Femur (tissue), 1 donor: ENCODE measurements at places on chromosomes 12 and 14.

GRCh38 chr12:108884116-108885012, 4.5 kb downstream of the DAO start:
- DNase-seq = peak; percentile 29

DNA sequence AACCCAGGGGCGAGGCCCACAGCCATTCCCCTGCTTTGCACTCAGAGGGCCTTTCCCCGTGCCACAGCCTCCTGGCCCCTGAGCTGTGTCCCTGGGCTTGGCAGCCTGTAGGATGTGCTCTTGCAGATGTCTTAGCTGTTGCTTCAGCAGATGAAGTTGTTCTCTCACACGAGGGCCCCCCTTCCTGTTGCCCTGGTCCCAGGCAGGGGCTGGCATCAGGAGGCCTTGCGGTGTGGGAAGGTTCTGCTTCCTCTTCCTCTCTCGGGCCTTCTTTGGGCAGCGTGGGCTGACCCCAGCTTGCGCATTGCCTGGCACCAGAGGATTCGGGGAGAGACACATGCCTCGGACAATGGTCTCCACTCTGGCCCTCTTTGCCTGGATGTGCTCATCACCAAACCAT, 12.7 kb downstream of the PROX2 start:
- no peak for DNase-seq

DNA sequence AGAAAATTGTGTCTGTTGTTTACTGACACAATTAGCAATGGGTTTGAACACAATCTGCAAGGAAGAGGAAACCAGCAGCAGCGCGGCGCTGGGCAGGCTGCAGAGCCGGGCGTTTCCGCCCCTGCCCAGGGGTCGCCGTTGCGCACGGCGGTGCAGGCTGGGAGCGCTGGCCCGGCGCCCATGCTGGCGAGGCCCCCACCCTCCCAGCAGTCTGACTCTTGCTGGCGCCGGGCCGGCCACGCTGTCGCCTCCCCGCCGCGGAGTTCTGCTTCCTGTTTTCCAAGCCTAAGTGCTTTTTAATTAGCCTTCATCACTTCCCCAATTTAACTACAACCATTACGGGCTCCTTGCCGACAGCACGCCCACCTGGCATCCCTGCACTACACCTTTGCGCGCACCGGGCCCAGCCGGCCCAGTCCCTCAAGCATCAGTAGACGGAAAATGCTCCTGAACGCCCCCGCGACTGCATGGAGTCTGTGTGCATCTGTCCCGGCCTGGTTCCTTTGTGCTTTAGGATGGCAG, 212.1 kb downstream of the GXYLT1 start:
- DNase-seq = peak; percentile 77

- DNase-seq = no peak
These were observed 248.2 kb downstream of the DPF3 start for GRCh38 chr14:72645706-72646105.

- no peak for DNase-seq
These were observed 55.5 kb downstream of the FAM222A start for GRCh38 chr12:109768901-109769670.

- no peak for DNase-seq
These were observed 14.3 kb downstream of the COCH start for GRCh38 chr14:30888480-30889243.

DNA sequence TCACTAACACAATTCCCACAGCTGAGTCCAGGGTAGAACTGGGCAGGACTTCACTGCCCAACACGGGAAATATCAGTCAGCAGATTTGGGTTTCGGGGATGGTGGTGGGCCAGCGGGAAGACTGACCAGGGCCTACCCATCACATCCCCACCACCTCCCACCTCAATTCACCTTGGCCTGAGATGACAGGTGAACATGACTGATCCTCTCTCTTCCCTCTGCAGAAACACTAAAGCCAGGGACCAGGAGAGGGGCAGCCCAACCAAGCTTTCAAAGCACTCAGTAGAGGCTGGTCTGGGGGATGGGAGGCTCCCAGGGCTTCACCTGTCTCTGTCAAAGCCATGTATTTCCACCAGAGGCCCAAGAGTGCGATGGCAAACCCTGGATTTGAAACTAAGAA, 2.3 kb downstream of the SERPINA5 start:
- no peak for DNase-seq

GRCh38 chr12:114209861-114210260, 196.1 kb downstream of the TBX5 start:
- peak; percentile 24 for DNase-seq

GRCh38 chr14:104477666-104478380, 101.7 kb upstream of the C14orf180 start:
- DNase-seq = no peak

- no peak for DNase-seq
These were observed 975.6 kb downstream of the GALC start for GRCh38 chr14:87017335-87017734.

GRCh38 chr12:94596596-94596995, 53.8 kb downstream of the TMCC3 start:
- peak; percentile 44 for DNase-seq

- DNase-seq = no peak
These were observed 112.2 kb downstream of the DYRK2 start for GRCh38 chr12:67760586-67761275.

DNA sequence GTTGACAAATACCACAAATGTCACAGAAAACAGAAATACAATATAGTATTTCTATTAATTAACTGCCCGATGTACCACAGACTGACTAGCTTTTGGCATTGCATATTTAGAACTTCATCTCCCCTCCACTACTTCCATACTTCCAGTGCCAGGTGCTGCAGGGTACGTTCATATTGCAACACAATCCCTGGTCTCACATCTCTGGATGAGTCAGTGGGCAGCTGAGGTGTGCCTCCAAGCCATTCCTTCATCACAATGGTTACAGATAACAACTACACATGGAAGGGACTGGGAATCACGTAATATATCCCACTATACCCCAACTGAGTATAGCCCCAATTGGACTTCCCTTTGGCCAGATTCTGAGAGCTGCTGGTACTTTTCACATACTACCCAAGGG, 31.1 kb downstream of the CCDC198 start:
- DNase-seq = no peak

GRCh38 chr12:129312048-129312447, 458.8 kb downstream of the GLT1D1 start:
- DNase-seq = no peak

DNA sequence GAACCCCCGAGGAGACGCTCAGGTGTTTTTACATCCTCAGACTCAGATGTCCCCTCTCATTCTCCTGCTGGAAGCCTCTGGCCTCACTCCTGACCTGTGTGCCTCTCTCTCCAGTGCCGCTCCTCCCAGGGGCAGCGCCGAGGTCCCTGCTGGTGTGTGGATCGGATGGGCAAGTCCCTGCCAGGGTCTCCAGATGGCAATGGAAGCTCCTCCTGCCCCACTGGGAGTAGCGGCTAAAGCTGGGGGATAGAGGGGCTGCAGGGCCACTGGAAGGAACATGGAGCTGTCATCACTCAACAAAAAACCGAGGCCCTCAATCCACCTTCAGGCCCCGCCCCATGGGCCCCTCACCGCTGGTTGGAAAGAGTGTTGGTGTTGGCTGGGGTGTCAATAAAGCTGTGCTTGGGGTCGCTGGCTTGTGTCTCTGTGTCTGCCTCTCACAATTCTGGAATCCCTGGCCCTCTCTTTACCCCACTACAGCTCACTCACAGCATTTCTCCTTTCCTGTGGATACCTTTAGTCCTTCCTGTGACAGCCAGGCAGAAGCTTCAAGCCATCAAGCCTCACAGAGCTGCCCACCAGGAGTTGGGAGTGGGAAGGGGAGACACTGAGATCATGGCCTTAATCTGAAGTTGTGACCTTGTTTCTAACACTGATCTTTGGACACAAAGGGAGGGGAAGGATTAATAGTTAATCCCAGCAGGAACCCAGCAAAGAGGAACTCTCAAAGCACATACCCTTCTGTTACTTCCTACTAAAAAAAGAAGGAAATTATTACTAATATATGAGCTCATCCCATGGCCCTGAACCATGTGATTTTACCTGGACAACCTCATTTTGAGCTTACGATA, 1.1 kb upstream of the SOAT2 start:
- no peak for DNase-seq

GRCh38 chr12:57008178-57008577, 1.8 kb upstream of the ZBTB39 start:
- DNase-seq = no peak

- no peak for DNase-seq
These were observed 16.6 kb upstream of the PLEK2 start for GRCh38 chr14:67428501-67429031.

- DNase-seq = no peak
These were observed 9.2 kb downstream of the MED21 start for GRCh38 chr12:27031531-27031930.

GRCh38 chr12:23133471-23133870, 508.5 kb downstream of the ETNK1 start:
- DNase-seq = no peak

DNA sequence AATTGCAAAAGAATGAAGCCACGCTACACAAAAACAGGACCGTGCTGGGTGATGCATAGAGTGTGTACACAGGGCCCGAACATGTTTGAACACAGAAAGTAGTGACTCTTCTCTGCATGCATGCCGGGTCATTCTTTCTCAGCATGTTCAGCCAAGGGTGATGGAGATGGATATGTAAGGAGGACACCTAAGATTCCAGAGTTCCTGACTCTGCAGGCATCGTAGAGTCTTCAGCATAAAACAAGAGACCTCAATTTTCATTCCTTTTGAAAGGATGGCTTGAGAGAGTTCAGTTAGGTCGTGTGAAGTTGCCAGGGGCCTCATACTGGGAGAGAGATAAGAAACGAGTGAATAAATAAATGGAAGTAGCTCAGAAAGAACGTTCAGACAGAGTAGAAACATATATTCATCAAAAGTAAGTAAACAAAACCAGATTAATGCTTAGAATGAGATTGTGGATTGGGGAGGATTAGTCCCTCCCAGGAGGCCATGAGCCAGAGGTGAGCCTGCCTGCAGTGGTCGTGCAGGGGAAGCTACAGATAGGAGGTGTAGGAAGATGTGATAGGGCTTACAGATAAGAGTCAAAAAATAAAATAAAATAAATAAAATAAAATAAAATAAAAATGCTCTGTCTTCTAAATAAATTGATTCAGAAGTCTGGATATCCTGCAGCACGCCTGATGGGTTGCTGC, 27.6 kb upstream of the SEL1L start:
- no peak for DNase-seq

DNA sequence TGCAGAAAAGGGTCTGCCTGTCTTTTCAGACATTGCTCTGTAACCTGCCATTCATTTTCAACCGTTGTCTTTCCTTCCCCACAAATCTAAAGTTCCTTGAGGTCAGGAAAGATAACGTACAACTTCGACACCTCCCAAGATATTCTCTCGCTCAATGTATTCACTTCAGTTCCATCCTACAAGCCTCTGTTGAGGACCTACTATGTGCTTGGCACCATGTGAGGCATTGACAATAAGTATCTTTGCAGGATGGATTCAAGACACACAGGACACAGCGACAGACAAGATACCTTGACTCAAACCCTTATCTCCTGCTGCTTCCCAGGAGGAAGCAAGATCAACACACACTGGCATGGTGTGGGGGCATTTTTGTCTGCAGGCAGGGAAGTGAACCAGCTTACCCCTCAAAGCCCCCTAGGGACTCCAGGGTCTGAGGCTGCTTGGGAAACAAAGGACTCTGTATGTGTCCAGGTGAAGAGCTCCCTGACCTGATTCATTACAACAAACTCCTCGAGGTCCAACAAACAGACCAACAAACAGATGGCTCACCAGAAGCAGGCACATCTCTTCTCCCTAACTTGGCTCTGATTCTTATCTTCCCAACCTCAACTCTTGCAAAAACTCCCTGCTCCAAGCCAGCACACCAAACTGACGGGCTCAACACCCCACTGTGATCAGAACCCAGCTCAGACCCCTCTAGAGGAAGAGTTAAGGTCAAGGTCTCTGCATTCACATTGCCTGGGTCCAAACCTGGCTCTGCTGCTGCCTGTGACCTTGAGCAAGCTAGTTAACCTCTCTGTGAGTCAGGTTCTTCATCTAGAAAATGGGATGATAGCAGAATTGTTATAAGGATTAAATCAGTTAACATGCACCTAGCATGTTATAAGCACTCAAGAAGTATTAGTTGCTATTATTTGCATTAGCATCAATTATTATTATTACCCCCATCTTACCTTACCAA, 6.3 kb downstream of the NUAK1 start:
- DNase-seq = no peak
